ENCODE measurements at places on chromosomes 6 and 20. TPM values are rescaled to one million over a fixed set of nuclear protein-coding genes. Genes with fewer than 3 reads are reported as not detected.

GRCh38 chr6:108348655-108349349 is 53.9 kb downstream of the AFG1L start:
- peak; percentile 83 for DNase-seq

DNA sequence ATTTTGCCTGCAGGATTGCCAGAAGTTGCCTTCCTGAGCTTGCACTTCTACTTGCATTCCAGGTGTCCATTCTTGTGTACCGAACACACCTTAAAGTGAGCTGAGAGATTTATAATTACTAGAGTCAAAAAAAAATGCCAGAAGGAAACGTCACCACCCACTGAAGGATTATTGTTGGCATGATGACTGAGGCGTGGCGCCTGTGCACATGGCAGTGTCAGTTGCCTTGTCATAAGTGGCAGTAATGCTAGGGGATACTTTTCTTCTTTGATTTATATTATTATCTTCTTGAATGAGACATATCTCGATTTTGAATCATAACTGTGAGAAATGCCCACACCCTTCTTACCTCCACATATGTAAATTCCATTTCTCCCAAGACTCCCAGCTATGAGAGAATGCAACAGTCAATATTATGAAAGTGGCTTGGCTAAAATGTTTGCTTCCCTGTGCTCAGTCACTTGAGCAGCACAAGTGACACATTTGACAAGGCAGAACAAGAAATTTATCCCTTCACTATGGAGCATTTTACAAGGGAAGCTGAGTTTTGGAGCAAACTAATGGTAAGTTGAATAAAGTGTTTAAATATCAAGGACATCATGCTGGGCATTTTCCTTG is 149.5 kb upstream of the SASH1 start:
- DNase-seq, result no peak

DNA sequence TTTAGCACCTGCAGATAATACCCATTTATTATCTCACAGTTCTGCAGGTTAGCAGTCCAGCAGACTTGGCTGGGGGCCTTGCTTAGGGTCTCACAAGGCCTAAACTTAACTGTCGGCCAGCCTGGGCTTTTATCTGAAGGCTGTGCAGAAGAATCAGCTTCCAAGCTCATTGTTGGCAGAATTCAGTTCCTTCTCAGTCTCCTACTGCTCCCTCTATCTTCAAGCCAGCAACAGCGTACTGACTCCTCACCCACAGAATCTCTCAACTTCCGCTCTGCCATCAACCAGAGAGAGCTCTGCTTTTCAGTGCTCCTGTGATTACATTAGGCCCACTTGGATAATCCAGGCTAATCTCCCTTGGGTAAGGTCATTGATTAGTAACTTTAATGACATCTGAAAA is 30.2 kb upstream of the NHSL1 start:
- no peak for DNase-seq

- no peak for DNase-seq
Measured at GRCh38 chr20:40275738-40276137, 413.3 kb downstream of the MAFB start.

DNA sequence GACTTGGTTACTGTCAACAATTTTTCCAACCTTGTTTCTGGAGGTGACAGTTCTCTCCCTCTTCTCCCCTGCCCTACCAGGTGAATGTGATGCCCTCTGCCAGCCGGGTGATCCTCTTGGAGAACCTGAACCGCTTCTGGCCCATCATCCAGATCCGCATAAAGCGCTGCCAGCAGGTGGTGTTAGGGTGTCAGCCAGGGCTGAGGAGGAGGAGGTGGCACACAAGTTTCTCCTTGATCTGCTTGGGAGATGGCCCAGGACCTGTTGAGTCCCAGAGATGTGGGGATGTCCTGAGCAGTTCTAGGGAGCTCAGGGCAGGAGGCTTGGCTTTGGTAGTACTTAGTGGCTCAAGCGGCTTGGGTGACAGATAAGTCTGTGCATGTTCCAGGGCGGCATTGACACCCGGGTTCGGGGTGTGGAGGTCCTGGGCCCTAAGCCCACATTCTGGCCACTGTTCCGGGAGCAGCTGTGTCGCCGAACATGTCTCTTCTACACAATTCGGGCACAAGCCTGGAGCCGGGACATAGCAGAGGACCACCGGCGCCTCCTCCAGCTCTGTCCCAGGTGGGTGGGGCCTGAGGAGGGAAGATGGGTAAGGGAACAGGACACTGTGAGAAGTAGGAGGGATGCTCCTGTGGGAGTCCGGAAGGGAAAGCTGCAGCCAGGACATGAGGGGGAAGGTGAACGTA is 21.2 kb downstream of the CUL9 start:
- DNase-seq, result no peak

DNA sequence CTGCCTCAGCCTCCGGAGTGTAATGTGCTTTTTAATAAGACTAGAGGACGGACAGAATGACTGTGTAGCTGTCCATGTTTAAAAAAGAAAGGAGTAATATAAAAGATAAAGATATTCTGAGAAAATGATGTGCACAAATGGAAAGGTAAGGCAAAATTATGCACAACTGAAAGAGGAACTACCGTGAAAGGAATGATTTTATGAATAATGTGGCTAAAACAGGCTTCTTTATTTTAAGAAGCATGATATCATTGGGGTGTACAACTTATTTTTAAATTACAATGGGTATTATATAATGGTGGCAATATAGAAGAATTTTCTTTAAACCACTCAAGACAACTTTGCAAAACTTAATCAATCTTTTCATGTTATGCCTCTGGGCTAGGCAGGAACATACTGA is 78.1 kb downstream of the FIG4 start:
- DNase-seq, result peak; percentile 16

DNA sequence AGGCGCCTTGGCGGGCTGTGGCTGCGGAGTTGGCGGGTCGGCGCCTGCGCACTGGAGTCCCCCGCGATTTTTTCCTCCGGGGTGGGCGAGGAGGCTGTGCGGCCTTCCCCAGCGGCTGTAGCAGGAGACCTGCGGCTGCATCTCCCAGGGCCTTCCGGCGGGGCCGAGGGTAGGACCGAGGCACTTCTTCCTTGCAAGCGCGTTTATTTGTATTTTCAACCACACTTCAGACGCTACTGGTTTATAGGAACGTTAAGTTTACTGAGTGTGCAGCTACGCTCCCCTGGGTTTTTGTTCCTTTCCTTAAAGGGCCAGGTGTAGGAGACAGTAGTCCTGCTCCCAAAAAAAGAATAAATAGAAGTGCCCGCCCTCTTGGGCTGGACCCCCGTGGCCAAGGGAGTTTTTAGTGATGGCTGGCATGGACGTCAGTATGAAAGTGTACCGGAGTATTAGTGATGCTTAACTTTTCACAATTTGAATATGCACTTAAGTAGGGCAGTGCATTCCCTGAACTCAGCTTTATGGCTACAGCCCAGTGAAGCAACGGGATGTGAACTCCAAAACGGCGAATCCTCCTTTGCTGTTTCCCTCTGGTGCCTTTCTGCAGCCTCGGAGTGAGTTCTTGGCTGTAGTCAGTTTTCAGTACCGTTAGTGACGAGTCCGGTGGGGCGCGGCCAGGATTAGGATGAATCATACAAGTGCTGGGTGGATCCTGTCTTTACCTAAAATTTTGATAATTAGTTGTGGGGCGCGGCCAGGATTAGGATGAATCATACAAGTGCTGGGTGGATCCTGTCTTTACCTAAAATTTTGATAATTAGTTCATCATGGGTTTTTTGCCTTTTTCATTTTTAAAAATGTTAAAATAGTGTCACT is 1.0 kb upstream of the FBXO5 start:
- no peak for DNase-seq

DNA sequence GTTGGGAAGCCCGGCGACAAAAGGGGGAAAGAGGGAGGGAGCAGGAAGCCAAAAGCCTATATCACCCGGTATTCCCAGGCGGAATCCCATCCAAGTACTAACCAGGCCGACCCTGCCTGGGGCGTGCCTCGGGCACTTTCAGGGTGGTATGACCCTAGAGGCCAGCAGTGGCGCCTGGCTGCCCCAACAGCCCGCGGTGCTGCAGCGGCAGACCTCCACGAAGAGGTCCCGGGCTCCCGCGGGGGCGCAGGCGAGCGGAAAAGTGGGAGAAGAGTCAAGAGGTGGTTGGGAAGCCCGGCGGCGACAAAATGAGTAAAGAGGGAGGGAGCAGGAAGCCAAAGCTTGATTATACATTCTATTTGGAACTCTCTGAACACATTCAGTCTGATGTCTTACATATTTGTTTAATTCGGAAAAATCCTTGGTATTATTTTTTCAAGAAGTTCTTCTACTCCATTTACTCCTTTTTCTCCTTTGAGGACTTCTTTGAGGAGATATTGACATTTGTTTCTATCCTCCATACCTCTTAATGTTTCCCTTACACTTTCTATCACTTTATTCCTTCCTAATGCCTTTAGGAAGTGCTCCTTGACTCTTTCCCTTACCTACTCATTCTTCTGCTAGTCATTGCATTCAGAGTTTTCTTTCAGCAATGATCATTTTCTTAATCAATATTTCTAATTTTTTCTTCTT is 11.5 kb downstream of the TREML4 start:
- DNase-seq, result no peak

DNA sequence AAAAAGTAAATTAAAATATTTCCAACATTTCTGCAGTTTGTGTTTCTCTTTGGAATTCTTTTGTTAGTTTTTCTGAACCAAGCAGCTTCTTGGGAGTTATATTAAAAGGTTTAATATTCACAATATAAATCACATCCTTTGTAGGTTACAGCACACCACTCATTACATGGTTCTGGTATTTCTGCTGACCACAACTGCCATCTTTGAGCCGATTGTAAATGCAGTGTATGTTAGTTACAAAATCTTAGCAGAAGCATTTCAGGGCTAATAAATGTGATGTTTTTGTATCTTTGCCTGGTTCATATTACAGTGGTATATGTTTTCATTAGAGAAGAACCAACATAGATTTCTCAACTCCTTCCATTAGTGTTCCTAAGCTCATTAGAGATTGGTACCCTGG is 19.1 kb upstream of the TSHZ2 start:
- DNase-seq, result no peak

DNA sequence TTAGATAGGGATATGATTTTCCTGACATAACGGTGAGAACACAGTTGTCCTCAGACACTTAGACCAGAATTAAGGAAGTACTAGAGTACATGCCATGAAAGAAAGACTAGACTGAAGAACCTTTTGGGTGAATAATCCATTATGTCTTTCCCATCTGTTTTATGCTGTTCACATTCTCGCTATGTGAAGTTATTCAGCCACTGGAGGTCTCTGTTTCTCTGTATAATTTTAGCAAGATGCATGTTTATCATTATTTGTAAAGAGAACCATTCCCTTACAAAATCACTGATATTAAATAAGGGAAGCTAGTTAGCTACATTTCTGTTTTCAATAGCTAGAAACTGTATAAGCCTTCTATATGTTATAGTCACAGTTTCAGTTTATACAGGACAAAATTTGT is 391.9 kb downstream of the CD109 start:
- DNase-seq, result no peak

DNA sequence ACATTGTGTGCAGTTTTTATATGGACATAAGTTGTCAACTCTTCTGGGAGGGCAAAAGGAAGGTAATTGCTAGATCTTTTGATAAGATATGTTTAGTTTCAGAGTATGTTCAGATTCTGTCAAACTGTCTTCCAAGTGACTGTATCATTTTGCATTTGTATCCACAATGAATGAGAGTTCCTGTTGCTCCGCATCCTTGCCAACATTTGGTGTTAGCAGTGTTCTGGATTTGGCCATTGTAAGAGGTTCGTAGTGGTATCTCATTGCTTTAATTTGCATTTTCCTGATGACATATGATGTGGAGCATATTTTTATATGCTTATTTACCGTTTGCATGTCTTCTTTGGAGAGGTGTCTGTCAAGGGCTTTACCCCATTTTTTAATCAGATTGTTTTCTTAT is 150.2 kb downstream of the CDKAL1 start:
- no peak for DNase-seq

DNA sequence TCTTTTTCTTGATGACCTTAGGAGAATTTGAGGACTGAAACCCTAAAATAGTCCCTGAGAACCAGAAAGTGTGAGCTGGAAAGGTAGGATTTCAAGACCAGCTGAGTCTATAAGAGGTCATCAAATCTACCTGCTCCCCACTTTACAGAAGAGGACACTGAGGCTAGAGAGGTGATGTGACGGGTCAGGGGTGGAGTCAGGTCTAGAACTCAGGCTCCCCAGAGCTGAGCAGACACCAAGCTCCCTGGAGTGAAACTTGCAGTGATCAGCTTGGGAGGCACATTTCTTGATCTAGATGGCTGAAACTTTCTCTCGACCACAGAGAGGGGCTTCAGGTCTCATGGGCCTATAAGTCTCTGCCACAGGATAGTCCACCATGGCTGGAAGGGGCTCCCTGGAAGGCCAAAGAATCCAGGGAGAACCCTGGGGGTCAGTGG is 55.1 kb downstream of the HNF4A start:
- no peak for DNase-seq

- no peak for DNase-seq
Measured at GRCh38 chr6:56758553-56758952, 115.9 kb upstream of the DST start.

DNA sequence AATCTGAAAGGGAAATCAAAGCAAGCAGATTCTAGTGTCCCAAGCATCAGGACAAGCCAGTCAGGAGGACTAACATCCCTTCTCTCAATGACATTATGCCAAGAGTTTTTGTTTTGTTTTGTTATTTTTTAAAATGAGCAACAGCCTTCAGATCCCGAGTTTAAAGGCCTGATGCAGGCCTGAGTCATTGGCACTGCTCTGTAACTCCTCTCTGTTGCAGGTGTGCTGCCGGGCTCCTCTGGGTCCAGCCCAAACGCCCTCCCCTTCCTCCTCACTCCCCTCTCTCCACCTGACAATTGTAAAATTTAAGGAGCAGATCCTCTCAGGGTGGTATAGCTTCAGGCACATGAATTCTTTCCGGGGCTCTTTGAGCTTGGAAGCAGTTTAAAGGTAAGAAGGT is 502.0 kb downstream of the BMP2 start:
- no peak for DNase-seq

GRCh38 chr6:53989504-53989903 is 121.7 kb upstream of the MLIP start:
- DNase-seq, result no peak

GRCh38 chr6:20811109-20811761 is 277.0 kb downstream of the CDKAL1 start:
- no peak for DNase-seq

DNA sequence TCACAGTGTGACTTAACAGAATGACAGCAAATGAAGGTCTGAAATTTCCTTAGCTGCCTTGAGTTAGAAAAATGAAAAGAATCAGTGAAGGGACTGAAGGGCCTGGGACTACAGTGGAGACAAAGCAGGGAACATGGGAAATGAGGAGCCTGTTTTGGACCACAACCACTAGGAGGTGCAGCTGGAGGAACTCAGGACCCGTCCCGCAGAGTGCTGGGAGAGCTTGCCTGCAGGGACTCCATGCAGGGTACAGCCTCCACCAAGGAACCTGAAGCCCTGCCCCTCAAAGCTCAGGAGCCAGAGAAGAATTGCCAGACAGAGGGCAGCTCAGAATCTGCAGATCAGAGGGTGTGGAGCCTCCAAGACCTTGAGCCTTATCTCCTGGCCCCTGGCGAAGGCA is 50.7 kb downstream of the LRFN2 start:
- no peak for DNase-seq

Gene AFDN
- polyA plus RNA-seq, result 6.4 TPM

Gene ADTRP
- 0.84 TPM for polyA plus RNA-seq

Gene KIAA1755
- polyA plus RNA-seq, result not detected

Gene VWA7
- polyA plus RNA-seq, result 6.0 TPM

Data from B cell (primary cell).